Mucosa of gallbladder (tissue), 1 donor: ENCODE measurements at places on chromosomes 3 and 15.

DNA sequence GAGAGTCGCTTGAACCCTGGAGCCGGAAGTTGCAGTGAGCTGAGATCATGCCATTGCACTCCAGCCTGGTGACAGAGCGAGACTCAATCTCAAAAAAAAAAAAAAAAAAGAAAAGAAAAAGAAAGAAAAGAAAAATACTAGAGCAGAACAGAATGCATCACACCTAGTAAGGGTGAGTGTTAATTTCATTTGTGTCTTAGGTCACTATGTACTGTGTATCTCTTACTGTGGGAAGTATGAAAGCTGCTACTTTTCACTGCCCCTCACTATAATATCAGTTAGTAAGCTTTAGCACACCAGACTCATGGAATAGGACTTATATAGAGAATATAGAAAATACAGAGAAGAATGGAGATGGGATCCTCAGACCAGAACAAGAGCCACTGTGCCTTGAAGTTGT lies 45.9 kb upstream of the RASA2 start:
- DNase-seq = no peak

GRCh38 chr3:194930377-194931204 lies 244.9 kb downstream of the FAM43A start:
- DNase-seq = no peak

- no peak for DNase-seq
These were observed 3.2 kb upstream of the BLOC1S6 start for GRCh38 chr15:45583731-45584639.

GRCh38 chr15:62419192-62419591 lies 254.1 kb upstream of the C2CD4B start:
- DNase-seq = no peak

DNA sequence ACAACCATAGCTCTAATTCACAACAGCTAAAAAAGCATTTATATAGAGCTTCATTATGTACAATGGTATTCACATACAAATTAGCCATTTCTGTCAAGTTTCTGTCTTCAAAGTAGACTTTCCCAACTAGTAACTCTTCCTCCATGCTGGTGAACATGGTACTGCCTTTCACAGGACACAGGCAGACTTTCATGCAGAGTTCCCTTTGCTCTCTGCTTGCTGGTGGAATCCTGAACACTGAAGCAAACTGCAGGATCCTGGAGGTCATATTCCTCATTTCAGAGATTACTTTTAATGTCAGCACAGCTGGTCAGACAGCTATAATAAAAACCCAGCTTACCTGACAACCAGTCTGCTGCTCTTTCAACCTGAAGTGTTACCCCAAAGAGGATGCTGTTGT lies 53.6 kb downstream of the TASOR start:
- DNase-seq = no peak
